ENCODE measurements at places on chromosomes 12 and 14.
A peak's percentile ranks its signal among the peaks of the same experiment; 100 is the strongest.

- DNase-seq, result no peak
Observed at GRCh38 chr14:100767788-100768536, 41.3 kb downstream of the DLK1 start.

DNA sequence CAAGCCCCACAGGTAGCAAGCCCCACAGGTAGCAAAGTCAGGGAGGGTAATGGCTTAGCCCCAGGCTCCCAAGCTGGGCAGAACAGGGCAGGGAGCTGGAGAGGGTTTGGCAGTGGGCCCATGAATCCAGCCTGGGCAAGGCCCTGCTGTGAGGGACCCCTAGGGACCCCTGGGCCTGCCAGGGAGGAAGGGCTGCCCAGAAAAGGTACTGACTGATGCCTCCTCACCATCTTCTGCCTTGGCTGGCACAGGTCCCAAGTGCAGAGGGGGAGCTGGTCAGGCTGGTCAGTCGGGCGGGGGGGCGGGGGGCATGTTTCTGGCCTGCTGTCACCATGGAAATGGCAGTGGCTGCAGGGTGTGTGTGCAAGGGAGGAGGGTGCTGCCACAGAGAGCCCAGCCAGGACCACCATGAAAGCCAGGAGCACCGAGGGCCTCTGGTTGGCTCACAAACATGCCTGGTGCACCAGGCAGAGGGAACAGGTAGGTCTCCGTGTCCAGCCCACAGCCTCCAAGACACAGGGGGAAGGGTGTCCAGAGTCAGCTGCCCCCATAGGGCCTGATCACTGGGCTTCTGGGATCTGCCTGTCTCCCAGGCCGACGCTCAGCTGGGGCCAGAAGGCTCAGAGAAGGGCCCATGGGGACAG lies 1.5 kb upstream of the CRIP2 start:
- no peak for DNase-seq

DNA sequence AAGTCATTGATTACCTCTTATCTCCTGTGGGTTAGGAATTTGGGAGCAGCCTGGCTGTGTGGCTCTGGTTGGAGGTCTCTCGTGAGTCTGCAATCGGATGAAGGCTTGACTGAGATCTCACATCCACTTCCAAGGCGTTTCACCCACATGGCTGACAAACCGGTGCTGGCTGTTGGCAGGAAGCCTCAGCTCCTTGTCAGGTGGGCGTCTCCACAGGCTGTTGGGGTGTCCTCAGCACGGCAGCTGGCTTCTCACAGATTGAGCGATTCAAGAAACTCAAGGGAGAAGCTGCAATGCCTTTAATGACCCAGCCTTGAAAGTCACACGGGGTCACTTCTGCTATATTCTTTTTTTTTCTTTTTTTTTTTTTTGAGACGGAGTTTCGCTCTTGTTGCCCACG lies 28.6 kb upstream of the CORO1C start:
- no peak for DNase-seq

DNA sequence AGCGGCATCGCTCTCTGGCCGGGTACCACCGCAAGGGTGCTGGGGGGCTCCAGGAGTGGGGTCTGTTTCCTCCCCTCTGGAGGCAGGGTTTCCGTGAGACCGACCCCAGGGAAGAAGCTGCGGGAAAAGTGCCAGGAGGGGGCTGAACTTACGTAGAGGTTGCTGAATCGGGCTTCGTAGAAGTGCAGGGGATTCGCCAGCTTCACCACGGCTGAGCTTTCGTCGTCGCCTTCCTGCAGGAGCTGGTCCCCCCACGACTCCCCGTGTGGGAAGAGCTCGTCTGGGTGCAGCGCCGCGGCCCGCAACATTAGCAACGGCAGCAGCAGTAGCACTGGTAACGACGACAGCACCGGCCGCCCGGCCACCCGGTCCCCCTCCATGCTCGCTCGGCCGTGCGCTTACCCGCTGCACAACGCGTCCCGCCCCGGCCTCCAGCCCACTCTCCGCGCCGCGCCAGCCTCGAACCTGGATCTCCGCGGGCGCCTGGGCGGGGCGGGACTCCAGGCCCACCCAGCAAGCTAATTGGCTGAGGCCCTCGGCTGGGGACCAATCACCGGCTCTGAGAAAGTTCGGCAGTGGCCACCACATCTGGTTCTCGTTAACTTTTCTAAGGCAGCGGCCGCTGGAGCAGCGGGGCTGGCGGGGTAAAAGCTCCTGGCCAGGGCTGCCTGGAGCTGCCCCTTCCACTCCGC lies at the start of gene NID2:
Gene NID2 (minus strand): TSS at position 445 of the 692 bp plus-strand sequence. CDS start 65 bp downstream, at position 380.
- DNase-seq, result peak; percentile 86

DNA sequence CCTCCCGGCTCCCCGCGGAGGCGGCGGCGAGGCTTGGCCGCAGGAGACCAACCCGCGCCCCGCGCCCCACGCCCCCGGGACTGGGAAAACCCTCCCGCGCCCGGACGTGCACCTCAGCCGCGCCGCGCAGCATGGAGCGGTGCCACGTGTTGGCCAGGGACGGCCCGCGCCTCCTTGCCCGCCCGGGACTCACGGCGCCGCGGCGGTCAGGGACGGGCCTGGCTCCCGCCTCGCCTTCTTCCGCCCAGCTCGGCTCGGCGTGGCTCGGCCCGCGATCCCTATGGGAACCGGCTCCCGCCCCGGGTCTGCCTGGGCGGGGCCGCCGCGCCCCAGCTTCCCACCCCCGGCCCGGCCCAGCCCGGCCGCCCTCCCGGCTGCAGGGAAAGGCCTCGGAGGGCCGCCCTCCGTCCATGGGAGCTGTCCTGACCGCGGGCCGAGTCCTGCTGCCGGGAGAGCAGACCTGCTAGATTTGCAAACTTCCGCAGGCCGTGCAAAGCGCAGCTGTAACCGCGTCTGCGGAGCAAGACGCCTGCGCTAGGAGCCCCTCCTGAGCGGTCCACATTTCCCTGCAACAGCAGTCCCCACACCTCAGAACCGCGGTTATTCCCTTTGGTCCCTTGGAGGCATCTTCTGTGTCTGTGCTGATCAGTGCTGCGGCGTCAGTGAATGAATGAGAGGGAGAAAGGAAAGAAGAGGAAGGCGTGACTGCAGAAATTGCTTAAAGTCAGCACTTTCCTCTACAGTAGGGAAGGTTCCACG lies at the start of gene CDKL1:
Gene CDKL1 (minus strand): TSS at position 251 of the 759 bp plus-strand sequence. CDS start 1,013 bp downstream, outside the sequence.
- peak; percentile 73 for DNase-seq

DNA sequence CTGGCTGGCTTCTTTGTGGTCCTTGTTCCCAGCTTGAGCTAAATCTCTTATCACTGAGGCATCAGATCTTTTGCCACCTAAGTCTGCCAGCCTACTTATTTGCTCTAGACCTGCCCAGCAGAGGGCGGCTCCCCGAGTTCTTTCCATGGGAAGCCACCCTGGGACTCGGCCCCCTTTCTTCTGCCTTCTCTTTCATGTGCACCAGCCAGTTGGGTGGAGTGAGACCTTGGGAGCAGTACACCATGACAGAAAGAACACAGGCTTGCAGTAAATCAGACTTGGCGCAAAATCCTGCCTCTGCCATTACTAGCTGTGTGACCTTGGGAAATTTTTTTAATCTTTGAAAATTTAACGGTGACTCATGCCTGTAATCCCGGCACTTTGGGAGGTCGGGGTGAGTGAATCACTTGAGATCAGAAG lies 7.4 kb downstream of the SMAGP start:
- no peak for DNase-seq
